ENCODE measurements at places on chromosomes 2 and 18.

DNA sequence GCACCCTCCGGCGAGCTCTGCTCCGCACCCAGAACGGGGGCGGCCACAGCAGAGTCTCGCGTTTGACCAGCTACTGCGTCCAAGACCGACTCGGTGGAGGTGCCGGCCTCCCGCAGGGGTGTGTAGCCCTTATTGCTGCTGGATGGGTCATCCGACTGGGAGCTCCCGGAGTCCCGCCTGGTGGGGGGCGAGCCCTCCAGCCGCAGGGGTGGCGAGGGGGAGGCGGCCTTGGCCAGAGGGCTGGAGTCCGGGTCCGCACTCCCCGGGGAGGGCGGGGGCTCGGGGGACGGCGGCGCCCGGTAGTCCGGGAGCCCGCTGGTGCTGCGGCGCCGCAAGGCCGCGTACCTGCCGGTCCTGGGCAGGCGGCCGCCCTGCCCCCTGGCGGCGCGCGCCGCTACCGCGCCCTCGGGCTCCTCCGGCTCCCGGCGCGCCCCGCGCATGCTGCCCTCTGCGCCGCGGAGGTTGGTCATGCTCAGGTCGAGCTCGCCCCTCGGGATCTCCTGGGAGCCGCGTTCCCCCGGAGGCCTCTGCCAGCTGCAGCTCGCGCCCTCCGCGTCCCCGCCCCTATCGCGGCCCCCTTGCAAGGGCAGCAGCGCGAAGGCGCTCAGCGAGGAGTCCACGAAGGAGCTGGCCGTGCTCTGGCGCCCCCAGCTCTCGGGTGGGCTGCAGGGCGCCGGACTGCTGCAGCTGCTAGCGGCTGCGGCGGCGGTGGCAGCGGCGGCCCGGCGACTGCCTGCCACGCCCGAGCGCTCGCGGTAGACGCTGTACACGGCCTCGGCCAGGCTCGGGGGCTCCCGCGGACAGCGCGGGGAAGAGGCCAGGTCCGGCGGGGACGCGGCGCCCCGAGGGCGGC, 4.8 kb downstream of the TMEM200C start:
- DNase-seq = no peak

- DNase-seq = no peak
Observed at GRCh38 chr2:231552752-231553151, 22.5 kb upstream of the NMUR1 start.

GRCh38 chr2:142533177-142533576, 344.3 kb upstream of the KYNU start:
- DNase-seq = no peak

DNA sequence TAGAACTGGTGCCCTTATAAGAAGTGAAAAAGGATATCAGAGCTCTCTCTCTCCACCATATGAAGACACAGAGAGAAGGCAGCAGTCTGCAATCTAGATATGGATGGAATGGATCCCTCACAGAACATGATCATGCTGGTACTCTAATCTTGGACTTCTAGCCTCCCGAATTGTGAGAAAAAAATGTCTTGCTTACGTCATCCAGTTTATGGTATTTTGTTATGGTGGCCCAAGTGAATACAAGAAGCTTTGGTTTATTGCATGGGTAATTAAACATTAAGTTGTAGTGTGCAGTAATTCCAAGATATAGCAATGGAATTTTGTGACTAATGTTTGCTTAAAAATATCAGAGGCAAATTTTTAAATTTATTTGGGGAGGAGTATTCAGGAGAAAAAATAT, 1667.4 kb upstream of the SLC39A10 start:
- DNase-seq = no peak

DNA sequence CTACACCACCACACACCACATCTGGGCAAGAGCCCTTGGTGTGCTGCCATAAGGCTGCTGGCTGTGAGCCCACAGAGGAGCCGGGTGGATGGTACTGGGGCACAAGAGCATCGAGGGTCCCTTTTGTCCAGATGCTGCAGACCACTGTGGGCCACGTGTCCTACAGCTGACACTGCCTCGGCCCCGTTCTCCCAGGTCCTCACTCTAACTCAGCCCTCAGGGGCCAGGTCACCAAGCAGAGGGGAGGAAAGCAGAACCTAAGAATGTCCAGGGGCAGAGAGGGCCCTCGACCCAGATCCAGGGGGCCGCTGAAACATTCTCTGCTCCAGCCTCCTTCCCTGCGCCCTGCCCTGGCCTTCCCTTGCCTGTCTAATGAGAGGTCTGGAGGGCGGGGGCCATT, 91.7 kb upstream of the ASB18 start:
- no peak for DNase-seq

- no peak for DNase-seq
Observed at GRCh38 chr2:168889635-168890005, 610 bp downstream of the SPC25 start.

GRCh38 chr18:51953521-51953920, 386.5 kb upstream of the DCC start:
- no peak for DNase-seq

- peak; percentile 2 for DNase-seq
Observed at GRCh38 chr2:157596992-157597681, 31.5 kb downstream of the ACVR1C start.

GRCh38 chr2:238569507-238570195, 142.9 kb downstream of the ASB1 start:
- DNase-seq = no peak

- DNase-seq = no peak
Observed at GRCh38 chr2:230097841-230098240, 29.1 kb upstream of the SLC16A14 start.

GRCh38 chr2:6181926-6182325, 489.7 kb downstream of the SOX11 start:
- no peak for DNase-seq

DNA sequence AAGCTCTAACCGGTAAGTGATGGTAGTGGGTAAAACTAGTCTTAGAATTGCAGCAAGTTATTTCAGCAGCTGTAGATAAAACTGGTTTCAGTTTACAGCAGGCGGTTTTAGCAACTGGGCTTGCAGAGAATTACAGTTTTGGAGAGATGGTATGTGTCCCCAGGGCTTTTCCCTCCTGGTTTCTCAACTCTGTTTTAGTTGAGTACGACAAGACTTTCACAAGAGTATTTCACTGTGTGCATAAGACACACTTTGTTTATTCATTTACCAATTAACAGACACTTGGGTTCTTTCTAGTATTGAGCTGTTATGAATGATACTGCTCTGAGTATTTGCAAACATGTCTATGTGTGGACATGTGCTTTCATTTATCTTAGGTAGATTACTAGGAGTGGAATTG, 65.6 kb upstream of the RFX8 start:
- DNase-seq = no peak

DNA sequence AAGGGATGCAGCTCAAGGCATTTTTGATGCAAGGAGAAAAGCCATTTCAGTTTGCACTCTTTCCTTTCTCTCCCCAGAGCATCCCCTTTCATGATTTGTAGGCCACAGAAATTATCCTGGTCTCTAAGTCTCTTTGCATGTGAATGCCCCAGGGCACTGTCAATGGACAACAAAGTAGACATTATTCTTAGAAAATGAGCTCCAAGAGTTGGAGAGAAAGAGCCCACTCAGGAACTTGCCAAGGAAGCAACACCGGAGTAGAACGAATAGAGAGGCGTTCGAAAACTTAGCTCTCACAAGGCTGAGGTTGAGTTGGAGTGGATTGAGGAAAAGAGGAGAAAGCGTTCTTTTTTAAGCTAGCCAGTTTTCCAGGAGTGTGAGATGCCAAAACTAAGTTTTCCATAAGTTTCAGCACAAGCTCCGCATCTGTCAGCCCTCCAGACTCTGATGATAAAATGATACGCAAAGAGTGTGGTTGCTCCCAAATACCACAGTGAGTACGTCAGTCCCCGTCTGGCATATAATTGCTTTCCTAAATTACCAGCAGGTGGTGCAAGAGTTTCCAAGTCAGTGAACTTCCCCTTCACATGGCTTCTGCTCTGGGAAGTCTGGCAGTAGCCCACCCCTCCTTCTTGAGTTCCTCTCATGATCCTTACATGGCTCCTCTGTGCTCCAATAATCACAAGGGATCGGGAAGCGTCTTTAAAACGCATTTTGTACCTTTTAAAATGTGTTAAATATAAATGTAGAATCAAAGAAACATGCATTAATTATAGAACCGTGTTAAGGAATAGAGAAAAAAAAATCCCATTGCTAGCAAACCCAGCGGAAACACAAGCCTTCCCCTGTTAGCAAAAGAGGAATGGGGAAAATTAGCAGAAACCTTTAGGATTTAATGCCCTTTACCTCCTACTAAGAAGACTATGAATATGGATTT, 1060.6 kb upstream of the FANCL start:
- DNase-seq = no peak

DNA sequence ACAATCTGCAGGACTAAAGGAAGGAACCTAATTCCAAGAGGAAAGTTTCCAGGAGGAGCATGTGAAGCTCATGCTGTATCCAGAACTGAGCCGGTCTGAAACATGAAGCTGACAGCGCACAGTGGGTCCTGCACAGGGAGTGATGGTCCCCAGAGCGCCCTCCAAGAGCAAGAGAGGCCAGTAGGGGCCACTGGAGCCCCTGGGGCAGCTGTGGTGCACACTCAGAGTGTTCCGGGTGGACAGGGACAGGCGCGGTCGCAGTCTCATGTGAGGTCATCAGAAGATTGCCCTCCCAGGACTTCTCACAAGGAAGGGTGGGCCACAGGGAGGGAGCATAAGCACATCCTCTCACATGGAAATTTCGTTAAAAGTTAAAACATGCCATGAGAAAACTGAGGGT, 355.9 kb downstream of the EIPR1 start:
- DNase-seq = no peak

DNA sequence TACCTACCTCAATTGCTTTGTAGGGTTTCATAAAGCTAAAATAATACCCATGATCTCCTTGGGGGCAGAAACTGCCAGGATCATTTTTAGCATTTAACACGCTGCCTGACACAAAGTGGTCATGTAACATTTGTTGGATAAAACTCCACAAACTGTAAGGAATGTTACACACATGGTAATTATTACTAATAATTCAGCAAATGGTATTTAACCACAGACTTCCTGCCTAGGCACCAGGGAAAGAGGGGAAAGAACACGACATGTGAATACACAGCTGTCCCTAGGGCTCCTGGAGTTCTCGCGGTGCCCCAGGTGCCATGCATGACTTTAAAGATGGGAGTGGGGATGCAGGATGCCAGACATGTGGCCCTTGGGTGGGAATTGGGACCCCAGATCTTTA, 43.5 kb downstream of the ASAP2 start:
- no peak for DNase-seq

GRCh38 chr18:10111191-10111590, 197.4 kb downstream of the VAPA start:
- no peak for DNase-seq

GRCh38 chr2:196248467-196249094, 77.2 kb upstream of the STK17B start:
- DNase-seq = no peak

DNA sequence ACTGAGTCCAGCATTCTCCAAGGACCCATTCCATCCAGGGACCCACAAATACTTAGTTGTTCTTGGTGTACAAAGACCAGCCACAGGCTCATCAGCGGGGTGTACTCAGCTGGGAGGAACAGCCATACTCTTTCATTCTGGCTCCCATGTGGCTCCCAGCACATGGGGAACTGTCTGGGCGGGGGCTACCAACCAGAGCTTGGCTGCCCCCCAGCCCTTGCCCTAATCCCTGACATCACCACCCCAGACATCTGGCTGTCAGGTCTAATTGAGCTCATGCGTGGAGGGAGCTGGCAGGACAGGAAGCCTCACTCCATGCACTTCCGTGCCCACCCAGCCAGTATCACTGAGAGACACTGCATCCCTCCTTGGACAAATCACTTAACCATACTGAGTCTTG, 283.6 kb downstream of the DYSF start:
- DNase-seq = no peak

DNA sequence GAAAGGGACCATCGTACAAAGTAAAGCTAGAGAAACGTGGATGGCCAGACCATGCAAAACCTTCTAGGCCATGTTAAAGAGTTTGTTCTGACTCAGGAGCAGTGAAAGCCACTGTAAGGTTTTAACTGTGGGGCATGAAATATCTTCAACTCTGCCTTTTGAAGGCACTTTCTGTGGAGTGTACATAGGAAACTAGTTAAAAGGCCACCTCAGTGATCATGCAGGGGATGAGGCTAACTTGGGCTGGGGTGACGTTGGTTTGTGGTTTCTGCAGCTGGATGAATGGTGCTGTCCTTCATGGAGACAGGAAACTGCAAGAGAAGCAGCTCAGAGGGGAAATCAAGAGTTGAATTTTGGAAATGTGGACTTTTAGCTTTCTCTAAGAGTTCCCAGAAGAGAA, 190.7 kb downstream of the CDCA7 start:
- no peak for DNase-seq

- no peak for DNase-seq
Observed at GRCh38 chr2:229205704-229206103, 65.4 kb downstream of the PID1 start.

DNA sequence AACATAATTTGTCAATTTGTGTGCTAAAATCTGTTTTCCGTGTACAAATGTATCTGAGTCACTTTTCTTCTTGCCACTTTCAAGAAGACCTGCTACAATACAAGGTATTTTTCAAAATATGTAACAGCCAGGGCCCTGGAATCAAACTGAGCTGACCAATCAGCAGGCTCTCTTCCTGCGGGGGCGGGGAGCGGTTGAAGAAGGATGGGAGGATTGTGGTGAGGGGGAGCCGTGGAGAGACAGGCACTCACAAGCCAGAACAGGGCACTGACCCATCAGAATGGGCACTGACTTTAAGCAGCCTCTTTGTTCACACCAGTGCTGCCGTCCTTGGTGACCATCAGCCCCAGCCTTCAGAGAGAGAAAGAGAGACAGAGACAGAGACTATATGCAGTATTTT, 40.6 kb upstream of the CCNYL1 start:
- no peak for DNase-seq

GRCh38 chr18:32684096-32684495, 88.7 kb downstream of the KLHL14 start:
- DNase-seq = no peak

GRCh38 chr2:4914036-4914435, 778.1 kb upstream of the SOX11 start:
- DNase-seq = no peak

GRCh38 chr2:86821842-86822241, 31.1 kb upstream of the CD8A start:
- DNase-seq = no peak

DNA sequence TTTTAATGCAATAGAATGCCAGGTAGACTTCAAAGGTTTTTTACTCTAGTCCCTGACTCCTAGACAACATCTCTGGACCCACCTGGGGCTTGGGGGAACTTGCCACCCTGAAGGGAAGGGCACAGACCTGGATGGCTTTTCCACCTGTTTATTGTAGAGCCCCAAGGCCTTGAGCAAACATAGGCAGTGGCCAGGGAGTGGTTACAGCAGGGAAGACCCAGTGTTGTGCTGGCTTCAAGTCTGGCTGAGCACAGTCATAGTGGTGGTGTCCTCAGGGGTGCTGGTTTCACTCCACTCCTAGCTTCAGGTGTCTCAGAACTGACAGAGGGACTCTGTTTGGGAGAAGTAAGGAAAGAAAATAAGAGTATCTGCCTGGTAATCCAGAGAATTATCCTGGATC, 5.5 kb upstream of the SRD5A2 start:
- no peak for DNase-seq
